Body of pancreas (tissue), 4 donors: ENCODE measurements at places on chromosomes 1 and 21.
A peak's percentile ranks its signal among the peaks of the same experiment; 100 is the strongest.

- no peak for DNase-seq
Observed at GRCh38 chr1:99332561-99332960, 68.3 kb downstream of the PLPPR4 start.

- no peak for DNase-seq
Observed at GRCh38 chr1:152436593-152437496, 22.8 kb upstream of the CRNN start.

- no peak for DNase-seq
Observed at GRCh38 chr1:33784876-33785275, 79.0 kb upstream of the HMGB4 start.

GRCh38 chr1:162070094-162070748 is 730 bp downstream of the NOS1AP start:
- DNase-seq, result peak; percentile 53

DNA sequence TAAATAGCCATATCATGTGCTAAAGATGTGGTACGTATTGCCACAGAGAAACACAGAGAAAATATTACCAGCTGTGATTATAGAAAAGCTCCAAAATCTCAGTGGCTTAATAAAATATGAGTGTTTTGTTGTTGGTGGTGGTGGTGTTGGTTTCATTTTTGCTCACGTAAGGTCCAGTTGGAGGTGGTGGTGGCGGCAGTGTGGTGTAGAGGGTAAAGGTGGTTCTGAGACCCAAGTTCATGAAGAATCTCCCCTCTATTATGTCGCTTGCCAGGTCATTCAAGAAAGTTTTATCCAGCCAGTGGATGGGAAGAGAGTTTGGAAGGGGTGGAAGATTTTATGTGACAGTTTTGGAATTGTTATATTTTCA is 217.6 kb upstream of the SAMSN1 start:
- no peak for DNase-seq

DNA sequence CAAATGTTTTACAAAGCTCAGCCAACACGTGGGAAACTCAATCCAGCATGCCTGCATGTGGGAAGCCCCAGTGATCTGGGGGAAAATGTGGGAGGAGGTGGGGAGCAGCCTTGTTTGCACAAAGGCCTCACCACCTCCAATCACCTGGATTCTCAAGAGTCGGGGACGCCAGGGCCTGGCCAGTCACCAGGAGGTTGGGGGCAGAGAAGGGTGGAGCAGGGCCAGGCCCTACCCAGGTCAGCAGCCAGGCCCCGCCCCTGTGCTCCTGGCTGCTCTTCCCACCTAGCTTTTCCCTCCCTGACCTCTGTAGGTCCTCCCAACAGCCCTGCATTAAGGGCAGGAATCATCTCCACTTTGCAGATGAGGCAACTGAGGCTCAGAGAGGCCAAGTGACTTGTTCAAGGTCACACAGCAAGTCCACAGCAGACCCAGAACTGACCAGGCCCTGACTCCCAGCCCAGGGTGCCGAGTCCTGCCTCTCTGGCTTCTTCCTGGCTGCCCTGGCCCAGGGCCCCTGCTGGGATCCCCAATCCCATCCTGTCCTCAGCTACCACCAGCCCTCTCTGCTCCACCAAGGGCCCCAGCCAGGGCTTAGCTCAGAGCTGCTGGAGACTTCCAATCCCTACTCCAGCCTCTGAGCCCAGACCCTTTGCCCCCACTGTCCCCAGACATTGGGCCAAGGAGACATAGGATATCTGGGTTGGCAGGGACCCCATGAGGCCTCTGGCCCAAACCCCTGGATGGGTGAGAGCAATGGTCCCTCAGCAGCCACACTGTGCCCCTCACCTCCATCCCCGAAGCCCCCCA is 508.6 kb downstream of the PTPRU start:
- no peak for DNase-seq

GRCh38 chr1:3903141-3904005 is 3.3 kb upstream of the C1orf174 start:
- DNase-seq, result peak; percentile 54

- no peak for DNase-seq
Observed at GRCh38 chr1:113905435-113905861, 322 bp downstream of the DCLRE1B start.

DNA sequence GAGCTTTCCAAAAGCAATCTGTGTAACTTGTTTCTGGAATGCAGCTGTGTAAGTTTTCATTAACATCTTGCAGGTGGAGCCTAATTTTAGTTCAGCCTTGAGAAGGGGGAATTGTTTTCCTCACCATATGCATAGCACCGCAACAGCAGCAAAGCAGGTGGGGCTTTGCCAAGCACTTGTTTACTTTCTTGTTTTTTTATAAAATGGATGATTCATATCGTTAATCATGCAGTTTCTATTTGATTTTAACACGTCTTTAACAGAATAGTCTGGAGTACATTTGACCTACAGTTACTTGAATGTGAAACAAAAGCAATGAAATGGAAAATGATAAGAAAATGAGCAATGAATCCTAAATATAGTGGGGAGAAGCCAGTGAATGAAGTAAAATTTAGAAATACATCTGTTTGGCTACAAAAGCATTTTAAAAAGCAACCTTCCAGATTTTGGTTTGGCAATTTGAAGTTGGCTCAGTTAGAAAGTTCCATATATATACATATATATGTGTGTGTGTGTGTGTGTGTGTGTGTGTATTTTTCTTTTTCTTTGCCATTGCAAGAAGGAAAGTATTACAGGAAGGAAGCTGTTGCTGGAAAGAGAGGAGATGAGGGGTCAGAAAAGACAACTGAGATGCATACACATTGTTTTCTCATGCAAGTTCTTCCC is 119.0 kb upstream of the ADGRL2 start:
- DNase-seq, result peak; percentile 44

DNA sequence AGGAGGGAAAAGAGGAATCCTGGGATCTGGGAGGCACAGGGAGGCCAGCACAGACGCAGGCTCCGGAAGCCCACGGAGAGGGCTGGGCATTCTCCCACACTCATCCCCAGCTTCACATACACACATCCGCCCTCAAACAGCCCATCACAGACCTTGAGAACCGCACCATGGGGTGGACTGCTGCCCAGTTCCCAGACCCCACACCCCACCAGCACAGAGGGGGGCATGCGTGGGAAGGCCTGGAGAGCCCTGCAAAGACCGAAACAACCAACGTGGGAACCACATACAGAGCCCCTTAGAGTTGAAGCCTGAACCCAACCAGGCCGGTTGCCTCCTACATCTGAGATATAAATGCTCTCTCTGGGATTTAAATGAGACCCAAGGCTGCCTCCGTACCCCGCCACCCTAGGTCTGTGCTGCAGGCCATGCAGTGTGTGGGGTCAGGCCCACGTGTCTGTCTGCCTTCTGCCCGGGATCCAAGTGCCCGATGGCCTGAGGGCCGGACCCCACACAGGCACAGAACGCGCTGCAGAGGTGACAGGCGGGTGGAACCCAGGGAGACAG is 126.2 kb upstream of the COL6A1 start:
- DNase-seq, result peak; percentile 1

GRCh38 chr1:72438270-72438669 is 155.9 kb upstream of the NEGR1 start:
- DNase-seq, result no peak
